ENCODE measurements at places on chromosomes 11 and 22. TPM values are rescaled to one million over a fixed set of nuclear protein-coding genes. Genes with fewer than 3 reads are reported as not detected.

DNA sequence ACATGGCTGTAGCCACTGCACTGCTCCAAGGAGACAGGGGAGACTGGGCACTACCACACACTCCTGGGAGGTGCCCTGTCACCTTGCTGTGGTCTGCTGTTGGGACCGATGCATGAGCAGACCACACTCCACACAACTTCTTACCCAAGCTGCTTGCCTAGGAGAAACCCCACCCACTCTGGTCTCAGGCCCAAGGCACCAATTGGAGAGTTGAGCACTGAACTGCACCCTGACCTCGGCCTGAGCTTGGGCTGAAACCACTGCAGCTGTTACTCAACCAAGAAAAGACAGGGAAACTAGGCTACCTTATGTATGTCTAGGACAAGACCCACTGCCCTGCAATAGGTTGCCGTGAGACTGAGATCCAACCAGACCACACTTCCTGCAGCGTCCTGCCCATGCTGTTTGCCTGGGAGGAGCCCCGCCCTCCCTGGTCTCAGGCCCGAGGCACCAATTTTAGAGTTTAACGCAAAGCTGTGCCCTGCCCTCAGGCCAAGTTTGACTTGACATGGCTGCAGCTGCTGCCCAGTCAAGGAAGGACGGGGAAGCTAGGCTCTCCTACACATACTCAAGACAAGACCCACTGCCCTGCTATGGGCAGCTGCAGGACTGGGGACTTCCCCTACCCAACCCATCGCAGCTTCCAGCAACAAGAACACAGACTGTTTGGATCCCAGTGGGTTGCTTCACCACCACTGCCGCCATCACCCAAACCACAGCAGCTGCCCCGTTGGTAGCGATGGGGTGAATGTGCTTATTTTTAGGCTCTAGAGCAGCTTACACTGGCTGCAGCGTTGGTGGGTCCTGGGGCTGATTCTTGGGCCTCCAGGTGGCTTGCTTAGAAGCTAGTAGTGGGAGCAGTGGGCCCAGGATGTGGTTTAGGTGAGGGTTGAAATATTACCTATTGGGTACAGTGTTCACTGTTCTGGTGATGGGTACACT lies 66.8 kb downstream of the BRD1 start:
- DNase-seq = no peak

DNA sequence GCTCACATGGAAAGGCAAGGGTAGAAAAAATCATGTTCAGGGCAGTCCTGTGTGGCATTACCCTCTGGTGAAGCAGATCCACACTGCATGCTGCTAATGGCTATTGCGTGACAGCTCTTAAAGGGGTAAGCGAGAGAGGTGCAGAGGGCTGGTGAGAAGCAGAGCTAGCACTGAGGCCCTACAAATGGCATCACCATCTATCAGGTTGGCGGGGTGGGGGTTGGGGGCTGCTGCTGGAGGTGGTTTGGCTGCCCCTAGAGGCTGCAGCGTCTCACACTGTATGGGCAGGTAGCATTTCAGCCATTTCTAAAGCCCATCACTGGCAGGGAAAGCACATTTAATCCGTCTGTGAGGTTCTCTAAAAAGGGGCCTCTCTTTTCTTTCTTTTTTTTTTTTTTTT lies 16.9 kb upstream of the TMA7B start:
- DNase-seq = no peak

DNA sequence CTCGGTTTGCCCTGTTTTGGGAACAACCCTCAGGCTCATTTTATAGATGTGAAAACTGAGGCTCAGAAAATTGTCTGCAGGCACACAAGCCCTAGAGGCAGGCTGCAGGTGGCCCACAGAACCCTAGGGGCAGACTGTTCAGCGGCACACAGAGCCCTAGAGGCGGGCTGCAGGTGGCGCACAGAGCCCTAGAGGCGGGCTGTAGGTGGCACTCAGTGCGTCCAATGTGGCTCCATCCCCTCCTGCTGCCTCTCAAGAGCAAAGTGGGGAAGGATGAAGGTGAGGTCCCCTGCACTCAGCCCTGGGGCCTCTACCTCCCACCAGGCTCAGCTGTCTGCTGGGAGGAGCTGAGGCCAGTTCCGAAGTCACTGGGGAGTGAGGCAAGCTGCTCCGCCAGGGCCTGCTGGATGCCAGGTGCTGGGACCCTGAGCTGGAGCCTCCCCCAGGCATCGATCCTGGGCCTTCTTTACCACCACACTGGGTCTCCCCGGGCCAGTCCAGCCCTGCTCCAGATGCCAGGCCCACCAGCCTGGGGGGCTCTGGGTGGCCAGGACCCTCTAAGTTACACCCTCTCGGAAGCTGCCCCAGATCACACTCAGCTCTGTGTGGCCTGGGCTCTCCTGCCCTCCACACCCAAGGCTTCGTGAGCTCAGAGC lies 2.3 kb downstream of the ACY3 start:
- DNase-seq = no peak

DNA sequence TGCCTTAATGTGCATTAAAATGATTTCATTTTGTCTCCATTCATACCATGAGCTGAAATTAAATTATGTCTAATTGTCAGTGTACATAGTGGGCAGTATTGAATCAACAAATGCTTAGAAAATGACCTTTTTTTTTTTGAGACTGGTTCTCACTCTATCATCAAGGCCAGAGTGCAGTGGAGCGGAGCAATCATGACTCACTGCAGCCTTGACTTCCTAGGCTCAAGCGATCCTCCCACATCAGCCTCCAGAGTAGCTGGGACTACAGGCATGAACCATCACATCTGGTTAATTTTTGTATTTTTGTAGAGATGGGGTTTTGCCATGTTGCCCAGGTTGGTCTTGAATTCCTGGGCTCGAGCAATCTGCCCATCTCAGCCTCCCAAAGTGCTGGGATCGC lies 117.0 kb upstream of the BLID start:
- DNase-seq = no peak

- no peak for DNase-seq
Measured at GRCh38 chr11:113172382-113172951, 141.9 kb upstream of the TTC12 start.

- no peak for DNase-seq
Measured at GRCh38 chr11:66371627-66372415, at the start of gene SLC29A2. Gene SLC29A2 (minus strand): TSS chr11:66371760. CDS start chr11:66371591, 169 bp downstream.

- no peak for DNase-seq
Measured at GRCh38 chr11:76263166-76263565, 56.9 kb upstream of the WNT11 start.

DNA sequence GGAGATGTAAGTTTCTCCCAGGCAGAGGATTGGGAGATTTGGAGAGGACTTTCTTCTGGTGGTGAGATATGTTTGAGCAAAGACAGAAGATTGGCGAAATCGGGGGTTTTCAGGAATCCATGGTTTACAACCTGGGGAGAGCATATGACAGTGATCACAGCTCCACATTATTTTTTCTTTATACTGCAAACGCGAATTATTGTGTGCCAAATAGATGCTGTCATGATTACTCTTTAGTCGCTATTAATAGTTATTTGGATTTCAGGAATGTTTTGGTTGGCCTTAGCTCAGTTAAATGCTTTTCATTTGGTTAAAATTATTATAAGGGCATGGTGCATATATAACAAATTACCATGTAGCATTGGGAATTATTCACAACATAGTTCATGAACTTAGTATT lies 15.2 kb downstream of the ATXN10 start:
- DNase-seq = no peak

GRCh38 chr11:116856423-116856822 lies 19.0 kb upstream of the APOA1 start:
- DNase-seq = no peak

DNA sequence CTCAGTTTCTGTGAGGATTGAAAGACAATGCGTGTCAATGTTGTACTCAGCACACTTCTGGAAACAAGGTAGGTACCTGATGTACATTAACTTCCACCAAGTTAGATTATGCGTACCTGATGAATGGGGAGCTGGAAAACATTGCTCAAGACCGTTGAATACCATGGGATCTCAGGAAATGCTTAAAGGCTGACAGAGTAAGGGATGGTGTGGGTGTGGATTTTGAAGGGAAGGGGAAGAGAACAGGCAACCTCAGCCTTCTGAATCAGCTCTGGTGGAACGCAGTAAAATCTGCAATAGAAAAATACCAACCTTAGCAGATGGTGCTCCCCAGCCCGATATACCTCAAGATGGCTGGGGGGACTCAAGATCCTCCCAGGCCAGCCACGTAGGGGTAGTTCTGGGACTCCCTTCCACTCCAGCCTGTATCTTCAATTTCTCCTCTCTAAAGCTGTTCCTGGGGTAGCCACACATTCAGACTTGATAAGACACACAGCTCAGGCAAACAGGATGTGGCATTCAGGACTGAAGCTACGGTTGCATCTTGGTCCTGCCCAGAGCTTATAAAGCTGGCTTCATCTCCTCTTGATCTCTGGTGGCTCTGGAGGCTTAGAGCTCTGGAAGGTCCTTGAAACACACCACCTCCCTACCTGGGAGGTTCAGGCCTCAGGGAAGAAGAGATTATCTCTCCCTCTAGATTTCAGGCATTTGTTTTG lies 111.8 kb downstream of the CTNND1 start:
- no peak for DNase-seq

DNA sequence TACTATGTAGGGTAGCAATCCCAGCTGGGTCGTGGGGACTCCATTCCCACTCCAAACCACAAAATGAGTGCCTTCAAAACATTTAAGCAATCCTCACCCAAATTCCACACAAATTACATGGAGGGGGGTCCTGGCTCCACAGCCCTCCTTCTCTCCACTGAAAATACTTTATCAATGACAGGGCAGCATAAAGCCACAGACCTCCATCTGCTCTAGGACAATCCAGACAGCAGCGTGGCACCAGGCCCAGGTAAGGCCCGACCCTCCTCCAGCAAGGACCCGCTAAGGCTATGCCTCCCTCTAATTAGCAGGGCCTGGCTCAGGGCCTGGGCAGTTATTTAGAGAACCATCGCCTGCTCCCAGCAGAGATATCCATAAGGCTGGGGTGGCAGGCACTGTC lies at the start of gene PANX3:
PANX3 (plus strand) TSS at position 365 of the 400 bp plus-strand sequence. CDS start 129 bp downstream, outside the sequence.
- no peak for DNase-seq

DNA sequence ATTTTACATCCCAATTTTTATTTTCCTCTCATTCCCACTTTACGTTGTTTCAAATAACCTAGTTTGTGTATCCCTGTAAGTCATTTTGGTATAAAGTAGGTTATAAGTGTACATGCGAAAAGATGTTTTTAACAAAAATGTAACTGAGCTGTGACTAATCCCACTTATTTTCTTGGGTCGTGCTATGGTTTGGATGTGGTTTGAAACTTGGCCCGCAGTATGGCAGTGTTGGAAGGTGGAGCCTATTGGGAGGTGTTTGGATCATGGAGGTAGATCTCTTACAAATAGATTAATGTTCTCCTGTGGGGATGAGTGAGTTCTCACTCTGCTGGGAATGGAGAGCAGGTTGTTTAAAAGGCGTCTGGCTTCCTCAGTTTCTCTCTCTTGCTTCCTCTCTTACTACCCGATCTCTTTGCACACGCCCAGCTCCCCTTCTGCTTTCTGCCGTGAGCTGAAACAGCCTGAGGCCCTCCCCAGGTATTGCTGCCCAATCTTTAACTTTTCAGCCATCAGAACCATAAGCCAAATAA lies 7.2 kb downstream of the RPL27A start:
- no peak for DNase-seq

DNA sequence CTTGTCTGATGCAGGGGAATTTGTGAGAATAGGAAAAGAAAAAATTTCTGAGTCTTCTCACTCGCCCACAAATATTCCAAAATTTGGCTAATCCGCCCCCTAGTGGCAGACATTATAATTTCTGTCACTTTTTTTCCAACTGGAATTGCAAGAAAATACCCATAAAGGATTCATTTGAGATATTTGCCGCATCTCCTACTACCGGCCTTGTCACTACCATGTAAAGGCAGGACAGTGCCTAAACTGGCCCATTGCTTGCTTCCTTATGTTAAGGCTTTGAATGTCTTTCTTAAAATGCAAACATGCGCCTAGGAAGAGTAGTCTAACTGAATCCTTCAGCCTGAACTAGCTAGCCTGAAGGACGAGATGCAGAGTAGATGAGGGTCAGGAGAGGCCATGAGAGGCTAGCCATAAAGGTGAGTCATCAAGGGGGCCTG lies 9.3 kb upstream of the CEP295 start:
- DNase-seq = no peak

GRCh38 chr11:109772892-109773291 lies 320.3 kb upstream of the ZC3H12C start:
- no peak for DNase-seq

DNA sequence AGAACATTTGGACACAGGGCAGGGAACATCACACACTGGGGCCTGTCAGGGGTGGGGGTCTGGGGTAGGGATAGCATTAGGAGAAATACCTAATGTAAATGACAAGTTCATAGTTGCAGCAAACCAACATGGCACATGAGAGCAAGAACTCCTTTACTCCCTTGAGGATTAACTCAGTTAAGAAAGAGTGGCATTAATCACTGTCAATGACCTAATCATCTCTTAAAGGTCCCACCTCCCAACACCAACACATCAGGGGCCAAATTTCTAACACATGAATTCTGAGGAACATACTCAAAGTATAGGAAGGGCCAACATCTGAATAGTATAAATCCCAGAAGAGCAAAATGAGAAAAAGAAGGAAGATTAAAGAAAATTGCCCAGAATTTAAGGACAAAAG lies 272.9 kb downstream of the SWAP70 start:
- DNase-seq = no peak

DNA sequence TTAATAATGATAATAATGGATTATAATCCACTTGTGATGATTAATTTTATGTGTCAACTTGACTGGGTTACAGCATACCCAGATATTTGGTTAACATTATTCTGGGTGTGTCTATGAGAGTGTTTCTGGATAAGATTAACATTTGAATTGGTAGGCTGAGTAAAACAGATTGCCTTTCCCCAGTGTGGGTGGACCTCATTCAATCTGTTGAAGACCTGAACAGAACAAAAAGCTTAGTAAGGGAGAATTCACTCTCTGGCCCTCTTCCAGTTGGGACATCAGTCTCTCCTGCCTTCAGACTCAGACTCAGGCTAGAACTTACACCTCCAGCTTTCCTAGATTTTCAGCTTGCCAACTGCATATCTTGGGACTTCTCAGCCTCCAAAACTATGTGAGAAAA lies 37.3 kb upstream of the RRAS2 start:
- no peak for DNase-seq

DNA sequence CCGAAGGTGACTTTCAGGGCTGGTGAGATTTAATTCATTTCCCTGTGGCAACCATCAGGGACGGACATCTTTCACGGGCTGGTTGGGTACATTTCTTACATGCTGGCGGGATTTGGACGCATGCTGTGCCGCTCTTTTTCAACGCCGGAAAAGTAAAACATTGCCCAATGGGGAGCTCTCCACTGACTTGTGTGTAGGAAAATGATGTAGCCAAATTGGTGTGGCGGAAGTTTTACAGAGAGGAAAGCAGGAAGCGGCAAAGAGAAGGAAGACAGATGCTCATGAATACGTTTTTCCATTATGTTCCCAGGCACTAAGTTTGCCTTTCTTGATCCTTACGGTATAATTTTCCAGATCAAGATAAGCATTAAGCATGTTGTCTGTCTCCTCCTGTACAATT lies 375.8 kb downstream of the NTM start:
- DNase-seq = no peak

- DNase-seq = no peak
Measured at GRCh38 chr22:44179196-44179988, 1.3 kb upstream of the PARVG start.

- DNase-seq = no peak
Measured at GRCh38 chr11:13207665-13208594, 69.7 kb upstream of the BMAL1 start.

Gene XKR3
- polyA plus RNA-seq = not detected

Gene ALDH3B1
- 11.8 TPM for polyA plus RNA-seq

Gene ARHGAP1
- polyA plus RNA-seq = 33.8 TPM

Gene SYT7
- polyA plus RNA-seq = 3.3 TPM
